ENCODE measurements at places on chromosomes 6 and 20. TPM values are rescaled to one million over a fixed set of nuclear protein-coding genes. Genes with fewer than 3 reads are reported as not detected.
A peak's percentile ranks its signal among the peaks of the same experiment; 100 is the strongest.

- DNase-seq, result no peak
Measured at GRCh38 chr6:101728388-101728787, 334.9 kb downstream of the GRIK2 start.

GRCh38 chr20:49624317-49624716, 56.4 kb upstream of the PTGIS start:
- no peak for DNase-seq

GRCh38 chr6:153489479-153489878, 358.4 kb upstream of the RGS17 start:
- no peak for DNase-seq

DNA sequence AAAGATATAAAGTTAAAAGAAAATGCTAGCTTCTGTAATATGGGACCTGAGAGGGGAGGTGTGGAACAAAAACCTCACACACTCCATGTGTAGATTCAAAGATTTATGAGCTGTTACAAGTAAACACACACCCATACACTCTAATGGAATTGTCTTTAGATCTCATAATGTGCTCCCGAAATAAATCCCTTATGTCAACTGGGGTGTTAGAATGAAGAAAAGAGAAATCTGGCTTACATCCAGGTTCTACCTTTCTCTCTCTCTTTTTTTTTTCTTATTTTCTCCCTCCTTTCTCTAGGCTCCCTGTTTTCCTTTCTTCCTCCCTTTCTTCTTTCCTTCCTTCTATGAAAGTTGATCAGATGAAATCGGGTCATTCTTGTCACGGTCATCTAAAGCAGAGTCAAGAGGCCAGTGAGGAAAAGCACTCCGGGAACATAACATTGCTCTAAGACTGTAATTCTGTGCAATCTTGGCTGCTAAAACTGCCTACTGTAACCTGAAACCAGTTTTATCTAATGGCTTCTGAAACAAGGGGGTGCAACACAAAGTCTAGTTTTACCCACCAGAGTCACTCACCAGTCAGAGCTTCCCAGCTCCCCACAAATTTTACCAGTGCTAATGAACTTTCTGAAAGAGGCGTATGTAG, 68.3 kb upstream of the BTBD3 start:
- DNase-seq, result peak; percentile 62

- peak; percentile 37 for DNase-seq
Measured at GRCh38 chr6:4085332-4085700, 6.4 kb upstream of the FAM217A start.

GRCh38 chr6:89298680-89299465, 16.2 kb downstream of the GABRR2 start:
- DNase-seq, result peak; percentile 62

DNA sequence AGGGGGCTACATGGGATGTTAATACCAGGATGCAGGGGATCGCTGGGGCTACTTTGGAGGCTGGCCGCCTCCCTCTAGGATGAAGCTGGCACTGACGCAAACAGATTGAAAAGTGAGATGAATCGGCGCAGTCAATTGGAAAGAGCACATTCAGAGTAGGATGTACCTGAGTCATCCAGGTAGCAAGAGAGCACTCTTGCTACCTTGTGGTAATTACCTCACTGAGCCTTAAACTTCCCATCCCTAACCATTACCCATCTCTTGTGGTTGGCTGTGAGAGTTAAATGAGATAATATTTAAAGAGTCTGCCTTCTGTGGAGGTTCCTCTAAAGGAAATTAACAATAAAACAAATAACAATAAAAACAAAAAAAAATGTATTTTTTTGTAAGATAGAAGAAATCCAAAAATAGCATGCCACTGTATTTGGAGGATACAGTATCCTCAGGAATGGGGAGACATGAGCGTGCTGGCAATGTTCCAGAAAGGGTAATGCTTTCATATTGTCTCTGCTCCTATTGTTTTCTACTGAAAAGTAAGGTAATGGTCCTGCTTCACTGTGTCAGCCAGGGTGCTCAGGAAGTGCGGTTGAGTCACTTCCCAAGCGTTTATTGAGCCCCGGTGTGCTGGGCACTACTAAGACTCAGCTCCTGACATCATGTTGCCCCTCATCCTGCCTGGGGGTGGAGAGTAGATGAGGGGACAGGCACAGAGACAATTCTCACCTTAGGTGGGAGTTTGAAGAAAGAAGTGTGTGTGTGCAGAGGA, 301.1 kb downstream of the EYA4 start:
- DNase-seq, result no peak

GRCh38 chr6:6942831-6943230, 164.9 kb upstream of the RREB1 start:
- DNase-seq, result peak; percentile 65

DNA sequence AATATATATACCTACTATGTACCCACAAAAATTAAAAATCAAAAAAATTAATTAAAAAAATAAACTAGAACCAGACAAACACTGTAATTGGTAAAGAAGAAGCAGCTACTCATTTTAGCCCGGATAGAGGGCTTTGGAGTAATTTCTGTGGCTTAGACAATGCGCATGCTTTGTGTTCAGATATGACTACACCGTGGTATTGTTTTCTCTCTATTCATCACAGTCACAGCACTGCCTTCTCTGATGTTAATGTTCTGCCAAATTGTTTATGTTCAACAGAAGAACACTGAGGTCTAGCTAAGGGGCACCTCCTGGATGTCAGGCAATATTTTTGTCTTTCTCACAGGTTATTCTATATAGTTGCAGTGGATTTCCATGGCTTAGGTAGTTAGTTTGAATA, 77.5 kb upstream of the GJE1 start:
- no peak for DNase-seq

GRCh38 chr6:166626177-166627032, 646 bp downstream of the RPS6KA2 start:
- no peak for DNase-seq

- DNase-seq, result peak; percentile 22
Measured at GRCh38 chr20:51767867-51768758, at the start of gene ATP9A. Gene ATP9A (minus strand): TSS chr20:51768390. CDS start chr20:51768369, 21 bp downstream.

GRCh38 chr6:135329851-135330803, 149.0 kb downstream of the MYB start:
- peak; percentile 32 for DNase-seq

- DNase-seq, result no peak
Measured at GRCh38 chr20:4901031-4901818, 100.1 kb downstream of the SLC23A2 start.

DNA sequence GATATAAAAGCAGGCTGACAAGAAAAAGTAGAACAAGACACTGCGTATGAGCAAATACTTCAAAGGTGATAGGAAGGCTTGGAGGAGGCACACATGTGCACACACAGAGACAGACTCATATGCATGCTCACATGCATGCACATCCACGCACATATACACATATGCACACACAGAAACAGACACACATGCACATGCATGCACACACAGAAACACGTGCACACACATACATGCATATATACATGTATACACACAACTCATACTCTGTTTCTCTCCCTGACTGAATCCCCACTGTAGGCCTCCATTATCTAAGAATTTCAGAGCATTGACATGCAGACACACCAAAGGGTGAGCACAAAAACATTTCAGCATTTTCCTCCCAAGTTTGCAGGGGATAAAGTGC, 43.7 kb downstream of the VGLL2 start:
- DNase-seq, result no peak

- DNase-seq, result no peak
Measured at GRCh38 chr6:79780881-79781280, 149.8 kb downstream of the SH3BGRL2 start.

- no peak for DNase-seq
Measured at GRCh38 chr6:72643214-72643613, 21.4 kb downstream of the KCNQ5 start.

GRCh38 chr6:163730246-163731210, 316.0 kb downstream of the QKI start:
- no peak for DNase-seq

DNA sequence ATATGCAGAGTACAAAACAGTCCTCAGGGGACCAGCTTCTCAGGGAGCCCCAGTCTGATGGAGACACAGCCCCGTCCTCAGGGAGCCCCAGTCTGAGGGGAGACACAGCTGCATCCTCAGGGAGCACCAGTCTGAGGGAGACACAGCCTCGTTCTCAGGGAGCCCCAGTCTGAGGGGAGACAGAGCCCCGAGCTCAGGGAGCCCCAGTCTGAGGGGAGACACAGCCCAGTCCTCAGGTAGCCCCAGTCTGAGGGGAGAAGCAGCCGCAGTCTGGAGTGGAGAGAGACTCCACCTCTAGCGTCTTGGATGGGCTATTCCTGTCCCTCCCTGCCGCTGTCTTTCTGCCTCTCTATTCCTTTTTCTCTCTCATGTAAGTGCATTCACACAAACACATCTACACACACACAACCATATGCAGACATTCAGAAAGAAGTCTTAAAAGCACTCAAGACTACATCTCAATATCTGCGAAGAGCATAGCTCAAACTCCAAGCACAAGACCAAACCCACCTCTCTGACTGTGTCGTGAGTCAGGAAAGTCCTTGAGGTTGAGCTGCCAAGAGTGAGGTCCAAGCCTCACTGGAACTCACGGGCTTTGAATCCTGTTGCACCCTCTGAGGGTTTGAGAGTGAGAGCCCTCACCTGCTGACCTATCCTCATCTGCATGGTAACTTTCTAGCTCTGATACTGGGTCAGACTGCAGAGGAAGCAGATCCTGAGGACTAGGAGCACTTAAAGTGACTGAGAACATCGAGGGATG, 53.1 kb upstream of the SAYSD1 start:
- DNase-seq, result no peak

DNA sequence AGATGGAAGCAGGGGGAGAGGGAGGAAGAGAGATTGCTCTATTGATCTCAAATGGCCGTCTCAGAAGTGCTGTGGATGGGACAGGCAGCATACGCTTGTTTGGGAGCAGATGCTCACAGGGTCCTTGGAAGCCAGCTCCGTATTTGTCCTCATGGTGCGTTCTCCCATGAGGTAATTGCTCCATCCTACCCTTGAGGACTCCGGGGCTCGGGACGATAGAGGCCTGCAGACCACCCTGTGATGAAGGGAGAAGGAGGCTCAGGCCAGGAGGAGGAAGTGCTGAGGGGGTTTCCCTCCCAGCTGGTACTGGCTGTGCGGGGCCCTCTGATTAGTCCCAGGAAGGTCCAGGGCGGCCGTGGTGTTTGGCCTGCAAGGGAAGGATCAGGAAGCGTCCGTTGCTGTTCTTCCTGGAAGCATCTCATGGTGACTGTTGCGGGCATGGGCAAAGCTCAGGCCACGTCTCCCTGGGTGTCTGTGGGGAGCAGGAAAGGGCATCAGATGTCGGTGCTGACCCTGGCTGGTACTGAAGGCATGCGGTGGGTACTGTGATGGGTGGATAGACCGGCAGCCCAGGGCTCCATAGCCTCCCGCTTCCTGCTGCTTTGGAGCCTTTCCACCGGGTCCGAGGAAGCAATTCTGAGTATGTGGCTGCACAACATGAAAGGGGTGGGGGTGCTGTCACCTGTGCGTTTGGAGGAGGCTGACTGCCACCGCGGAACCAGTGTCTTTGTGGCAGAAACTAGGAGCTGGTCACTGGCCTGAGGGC, 158.3 kb downstream of the SYCP2 start:
- DNase-seq, result no peak

- no peak for DNase-seq
Measured at GRCh38 chr6:152268846-152269442, 368.2 kb downstream of the SYNE1 start.

DNA sequence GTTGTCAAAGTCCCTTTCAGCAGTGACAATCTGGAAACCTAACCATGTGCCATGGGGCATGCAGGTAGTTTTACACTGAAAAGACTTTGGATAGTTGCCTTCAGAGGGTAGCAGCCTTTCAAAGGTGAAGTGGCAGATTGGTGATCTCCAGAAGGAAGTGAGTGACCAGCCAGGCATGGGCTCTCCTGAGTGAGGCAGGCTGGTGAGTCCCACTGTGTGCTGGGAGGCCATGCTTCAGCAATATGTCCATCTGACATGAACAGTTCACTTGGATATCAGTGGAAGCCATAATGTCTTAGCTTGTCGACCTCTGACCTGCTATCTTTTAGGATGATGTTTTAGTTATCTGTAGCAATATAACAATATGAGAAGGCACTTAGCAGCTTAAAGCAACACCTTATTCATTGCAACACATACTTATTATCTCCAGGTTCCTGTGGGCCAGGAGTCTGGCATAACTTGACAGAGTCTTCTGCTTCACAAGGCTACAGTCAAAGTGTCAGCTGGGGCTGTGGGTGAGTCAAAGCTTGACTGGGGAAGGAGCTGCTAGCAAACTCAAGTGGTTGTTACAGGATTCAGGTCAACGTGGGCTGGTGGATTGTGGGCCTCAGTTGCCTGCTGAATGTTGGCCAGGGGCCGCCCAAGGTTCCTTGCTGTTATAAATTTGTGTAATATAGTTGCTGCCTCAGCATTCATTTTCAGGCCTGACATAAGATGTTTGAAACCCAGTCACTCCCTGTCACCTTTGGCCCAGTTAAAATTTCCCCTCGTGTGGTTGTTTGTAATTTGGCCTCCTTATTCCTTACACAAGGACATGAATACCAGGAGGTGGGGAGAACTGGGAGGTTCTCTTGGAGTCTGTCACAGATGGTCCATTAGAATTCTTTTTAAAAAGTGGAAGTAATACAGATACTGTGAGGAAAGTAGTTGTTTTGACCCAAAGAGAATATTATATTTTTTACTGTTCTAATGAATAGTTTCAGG, 100.2 kb downstream of the UST start:
- DNase-seq, result no peak

GRCh38 chr6:134619077-134619476, 301.2 kb upstream of the SGK1 start:
- DNase-seq, result no peak

DNA sequence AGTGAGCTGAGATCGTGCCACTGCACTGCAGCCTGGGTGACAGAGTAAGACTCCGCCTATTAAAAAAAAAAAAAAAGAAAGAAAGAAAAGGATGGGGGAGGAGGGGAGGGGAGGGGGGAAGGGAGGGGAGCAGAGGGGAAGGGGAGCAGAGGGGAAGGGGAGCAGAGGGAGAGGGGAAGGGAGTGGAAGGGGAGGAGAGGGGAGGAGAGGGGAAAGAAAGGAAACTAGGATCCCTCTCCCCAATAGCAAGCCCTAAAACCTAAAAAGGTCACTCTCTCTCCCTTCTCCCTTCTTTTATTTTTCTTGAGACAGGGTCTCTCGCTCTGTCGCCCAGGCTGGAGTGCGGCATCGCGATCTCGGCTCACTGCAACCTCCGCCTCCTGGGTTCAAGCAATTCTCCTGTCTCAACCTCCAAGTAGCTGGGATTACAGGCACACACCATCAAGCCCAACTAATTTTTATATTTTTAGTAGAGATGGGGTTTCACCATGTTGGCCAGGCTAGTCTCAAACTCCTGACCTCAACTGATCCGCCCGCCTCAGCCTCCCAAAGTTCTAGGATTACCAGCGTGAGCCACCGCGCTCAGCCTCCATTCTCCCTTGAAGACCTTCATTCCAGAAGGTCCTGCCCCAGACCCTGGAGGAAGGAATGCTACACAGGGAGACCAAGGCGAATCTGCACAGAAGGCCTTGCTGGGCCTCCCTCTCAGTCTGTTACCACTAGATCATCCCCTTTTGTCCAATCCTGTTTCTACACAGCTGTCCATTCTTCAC, 45.8 kb upstream of the PIM1 start:
- no peak for DNase-seq

Gene LY6G6D
- not detected for total RNA-seq

Gene DDO
- not detected for total RNA-seq

Gene AMD1
- 67.1 TPM for total RNA-seq

Gene PFDN6
- total RNA-seq, result 56.7 TPM

Gene HCRTR2
- total RNA-seq, result 0.36 TPM

Gene TNFRSF6B
- 2.8 TPM for total RNA-seq

Gene LTB
- 0.52 TPM for total RNA-seq

Gene EPM2A
- total RNA-seq, result 6.2 TPM

Gene TBXT
- not detected for total RNA-seq

Gene PRIM2
- total RNA-seq, result 11.9 TPM

Gene LY6G6C
- total RNA-seq, result 0.66 TPM

Gene SLC12A5
- 15.2 TPM for total RNA-seq

Measured in astrocyte (in vitro differentiated cells and primary cell).